Non-pigmented ciliary epithelial cell (primary cell): ENCODE measurements at places on chromosomes 2 and 18.

GRCh38 chr2:37706334-37707183 lies 35.1 kb upstream of the CDC42EP3 start:
- no peak for DNase-seq

GRCh38 chr18:58762781-58763171 lies 91.5 kb downstream of the MALT1 start:
- no peak for DNase-seq

GRCh38 chr2:113309655-113310387 lies 31.1 kb upstream of the PAX8 start:
- no peak for DNase-seq

DNA sequence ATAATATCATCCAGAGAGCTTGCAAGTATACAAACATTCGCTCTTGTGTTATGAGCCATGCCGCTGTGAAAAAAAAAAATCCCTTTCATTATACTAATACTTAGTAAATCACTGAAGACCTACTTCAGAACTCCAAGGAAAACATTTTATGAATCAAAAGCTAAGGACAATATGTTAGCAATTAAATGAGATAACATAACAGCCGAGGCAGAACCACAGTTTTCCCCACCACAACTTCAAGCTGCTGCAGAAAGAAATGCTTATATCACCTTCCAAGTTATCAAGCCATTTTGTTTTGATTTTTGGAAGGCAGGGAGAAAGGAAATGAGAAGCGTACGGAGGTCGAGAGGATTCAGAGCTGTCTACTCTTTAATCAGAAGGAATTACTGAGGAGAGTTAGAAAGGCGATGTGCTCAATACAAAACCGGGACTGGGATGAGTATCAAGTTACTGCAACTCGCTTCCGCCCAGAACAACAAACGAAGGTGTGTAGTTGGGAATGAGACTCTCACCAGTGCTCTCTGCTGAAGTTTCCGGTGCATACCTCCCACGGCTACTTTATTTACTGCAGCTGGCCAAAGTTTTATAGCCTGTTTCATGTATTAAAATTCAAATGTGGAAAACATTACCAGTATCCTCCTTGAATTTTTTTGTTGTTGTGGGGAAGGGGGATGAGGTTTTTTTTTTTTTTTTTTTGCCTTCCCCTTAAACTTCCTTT lies 292.2 kb upstream of the CCDC68 start:
- DNase-seq = no peak
